ENCODE measurements at places on chromosomes 16 and 17. TPM values are rescaled to one million over a fixed set of nuclear protein-coding genes. Genes with fewer than 3 reads are reported as not detected.

DNA sequence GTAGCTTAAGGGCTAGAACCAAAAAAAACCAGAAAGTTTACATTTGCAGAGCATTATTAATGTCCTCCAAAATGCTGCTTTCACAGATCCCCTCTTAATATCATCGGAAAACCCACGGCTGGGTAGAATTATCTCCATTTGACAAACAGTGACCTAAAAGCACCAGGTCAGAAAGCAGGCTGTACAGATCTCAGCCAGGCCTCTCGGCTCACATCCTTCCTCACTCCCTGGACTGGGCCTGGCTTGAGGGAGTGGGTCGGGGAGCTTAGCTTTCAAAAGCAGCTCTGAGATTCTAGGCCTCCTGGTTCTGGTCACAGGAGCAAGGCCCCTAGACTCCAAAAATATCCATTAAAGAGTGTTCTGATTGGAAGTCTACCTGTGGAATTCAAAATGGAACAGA, 9.1 kb upstream of the SLC12A3 start:
- DNase-seq = no peak

DNA sequence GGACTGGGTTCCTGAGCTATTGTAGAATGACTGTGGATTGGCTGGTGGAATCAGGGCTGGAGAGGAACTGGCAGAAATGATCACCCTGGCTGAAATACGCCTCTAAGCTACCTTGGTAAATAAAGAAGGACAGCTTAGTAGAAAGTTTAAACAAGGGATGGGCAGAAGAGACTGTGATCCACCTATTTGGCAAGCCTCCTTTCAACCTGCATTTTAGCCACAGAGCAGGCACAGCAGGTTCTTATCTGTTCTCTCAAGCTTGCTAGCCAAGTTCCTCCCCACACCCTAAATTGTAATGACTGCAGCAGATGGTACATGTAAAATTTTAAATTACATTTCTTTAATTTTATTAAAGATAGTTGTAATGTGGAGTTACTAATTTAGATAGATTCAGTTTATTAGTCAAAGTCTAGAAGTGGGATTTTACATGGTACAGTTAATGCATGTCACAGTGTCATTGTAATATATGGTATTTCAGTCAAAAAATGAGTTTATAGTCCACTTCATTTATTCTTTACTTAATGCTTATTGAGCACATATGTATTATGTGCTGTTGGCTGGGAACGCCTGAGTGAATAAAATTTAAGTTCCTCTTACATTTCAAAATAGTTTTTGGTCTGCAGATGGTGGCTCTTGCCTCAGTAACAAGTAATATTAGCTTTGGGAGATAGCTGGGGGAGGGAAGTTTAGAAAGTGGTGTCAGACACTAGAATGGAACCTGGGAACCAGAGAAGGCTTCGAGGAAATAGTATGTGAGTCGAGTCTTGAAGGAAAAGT, 11.2 kb downstream of the EPN2 start:
- DNase-seq = no peak

DNA sequence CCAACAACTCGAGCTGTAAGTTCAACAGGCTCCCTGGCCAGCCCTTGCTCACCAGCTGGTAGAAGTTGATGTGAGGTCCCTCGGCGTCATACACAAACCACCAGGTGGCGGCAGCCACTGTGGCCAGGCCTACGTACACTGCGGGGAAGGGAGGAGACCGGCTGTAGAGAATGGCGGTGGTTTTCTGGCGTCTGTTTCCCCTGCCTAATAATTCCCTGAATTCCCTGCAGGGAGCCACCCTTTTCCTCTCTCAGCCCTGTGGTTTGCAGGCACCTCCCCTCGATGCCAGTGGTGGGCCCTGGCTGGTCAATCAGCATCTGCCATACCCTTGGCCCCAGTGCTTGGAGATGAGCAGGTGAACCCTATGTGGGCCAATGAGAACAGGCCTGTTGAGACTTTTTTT, 18.9 kb upstream of the P2RX1 start:
- DNase-seq = peak; percentile 69

- no peak for DNase-seq
These were observed 717.2 kb downstream of the WWOX start for GRCh38 chr16:78816499-78817195.

DNA sequence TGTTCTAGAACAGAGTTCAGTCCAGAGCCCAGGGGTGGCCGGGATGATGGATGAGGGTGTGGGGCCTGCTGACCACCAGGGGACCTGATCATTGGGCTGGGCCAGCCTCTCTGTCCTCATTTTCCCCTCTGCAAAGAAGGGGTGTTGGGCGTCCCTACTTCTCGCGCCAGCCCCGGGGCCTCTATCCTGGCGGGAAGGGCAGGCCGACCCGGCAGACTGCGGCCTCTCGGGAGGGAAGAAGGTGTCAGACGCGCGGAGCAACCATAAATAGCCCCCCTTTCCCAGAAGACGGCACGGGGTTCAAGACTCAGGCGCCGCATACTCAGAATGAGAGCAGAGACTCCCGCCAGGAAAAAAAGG, 2.0 kb upstream of the CACNA1G start:
- DNase-seq = no peak

DNA sequence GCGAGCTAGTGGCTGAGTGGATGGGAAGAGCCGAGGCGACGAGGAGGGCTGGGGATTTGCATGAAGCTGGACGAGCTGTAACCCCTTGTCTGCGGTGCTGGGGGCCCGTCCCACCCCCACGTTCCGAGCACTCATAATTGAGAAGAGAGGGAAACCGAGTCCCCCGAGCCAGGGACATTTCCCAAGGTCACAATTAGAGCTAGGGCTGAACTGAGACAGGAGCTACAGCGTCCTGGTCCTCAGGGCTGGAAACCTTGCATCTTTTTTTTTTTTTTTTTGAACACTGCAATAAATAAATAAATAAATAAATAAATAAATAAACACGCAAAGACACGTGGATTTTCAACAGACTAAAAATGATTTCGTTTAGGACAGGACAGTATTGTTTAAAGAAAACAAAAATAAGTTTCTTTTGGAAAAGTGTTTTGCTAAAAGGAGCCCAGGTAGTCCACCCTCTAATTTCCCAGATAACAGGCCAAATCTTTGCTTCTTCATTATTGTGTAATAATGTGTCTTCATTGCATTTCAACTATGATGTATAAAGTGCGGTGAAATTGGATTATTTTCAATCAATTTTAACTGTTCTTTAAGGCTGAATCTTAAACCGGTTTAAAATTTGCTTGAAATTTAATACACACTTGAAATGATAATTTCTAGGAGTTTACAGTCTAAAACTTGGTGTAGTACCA, 992 bp downstream of the GDPD1 start:
- no peak for DNase-seq

- DNase-seq = no peak
These were observed 138.8 kb downstream of the XYLT1 start for GRCh38 chr16:17331991-17332390.

- no peak for DNase-seq
These were observed 858 bp downstream of the MMD start for GRCh38 chr17:55420776-55421178.

The ZPBP2 gene
- not detected for total RNA-seq

The HBZ gene
- total RNA-seq = not detected

The CUEDC1 gene
- 12.2 TPM for total RNA-seq

The KRT9 gene
- total RNA-seq = not detected
